ENCODE measurements at places on chromosomes 5 and 9.

DNA sequence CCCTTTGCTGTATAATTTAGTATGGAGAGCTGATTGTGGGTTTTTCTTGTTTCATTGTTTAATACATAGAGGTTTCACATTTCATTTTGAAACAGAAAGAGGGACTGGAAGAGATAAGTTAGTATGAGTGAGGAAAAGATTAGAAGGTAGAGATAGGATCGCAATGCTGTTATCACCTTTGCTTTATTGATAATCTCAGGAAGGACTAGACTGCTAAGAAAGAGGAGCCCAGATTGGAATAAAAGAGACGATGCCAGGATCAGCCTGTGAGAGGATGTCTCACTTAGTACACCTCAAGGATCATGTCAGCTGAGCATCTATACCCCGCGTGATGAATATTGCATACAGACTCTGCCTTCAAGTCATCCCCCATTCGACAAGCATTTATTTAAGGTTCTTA lies 178.0 kb upstream of the DMAC1 start:
- no peak for DNase-seq

DNA sequence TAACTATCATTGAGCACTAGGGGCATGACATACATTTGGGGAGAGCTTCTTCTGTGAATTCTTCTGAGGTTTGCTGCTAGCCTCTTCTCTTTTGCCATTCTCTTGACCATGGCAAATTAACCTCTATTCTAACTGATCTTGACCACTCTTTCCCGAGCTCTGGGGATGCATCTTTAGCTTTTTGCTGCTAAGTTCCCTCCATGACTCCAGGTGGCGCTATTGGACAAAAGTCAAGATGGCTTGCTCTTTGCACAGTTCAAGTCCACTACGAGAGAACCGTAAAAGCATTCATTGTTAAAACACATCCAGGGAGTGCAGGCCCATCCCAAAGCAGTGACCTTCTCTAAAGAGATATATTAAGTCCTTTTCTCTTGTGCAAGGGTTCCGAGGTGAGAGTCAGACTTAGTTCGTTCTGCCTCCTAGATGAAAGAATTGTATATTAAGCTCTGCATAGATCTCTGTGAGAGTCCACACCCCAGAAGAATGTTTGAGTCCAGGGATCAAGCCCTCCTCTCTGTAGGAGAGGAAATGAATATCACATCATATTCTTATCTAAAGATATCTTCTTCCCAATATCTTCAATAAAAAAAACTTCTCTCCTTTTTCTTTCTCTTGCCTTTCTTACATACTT lies 1152.9 kb upstream of the CDH6 start:
- no peak for DNase-seq

DNA sequence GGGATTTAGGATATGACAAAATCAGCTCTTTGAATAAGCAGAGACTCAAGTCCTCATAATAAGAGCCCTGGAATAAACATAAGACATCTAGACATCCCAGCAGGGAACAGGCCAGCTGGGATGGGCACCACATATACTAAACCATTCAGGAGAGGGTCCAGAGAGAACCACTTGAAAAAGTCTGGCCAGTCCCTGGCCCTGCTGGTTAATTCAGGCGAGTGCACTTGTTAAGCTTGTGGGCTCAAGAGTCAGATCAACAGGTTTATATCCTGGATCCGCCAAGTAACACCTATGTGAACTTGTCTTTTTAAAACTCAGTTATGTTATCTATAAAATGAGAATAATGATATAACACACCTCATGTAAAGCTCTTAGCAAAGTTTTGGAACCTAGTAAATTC lies 63.3 kb downstream of the CAVIN4 start:
- DNase-seq: no peak

DNA sequence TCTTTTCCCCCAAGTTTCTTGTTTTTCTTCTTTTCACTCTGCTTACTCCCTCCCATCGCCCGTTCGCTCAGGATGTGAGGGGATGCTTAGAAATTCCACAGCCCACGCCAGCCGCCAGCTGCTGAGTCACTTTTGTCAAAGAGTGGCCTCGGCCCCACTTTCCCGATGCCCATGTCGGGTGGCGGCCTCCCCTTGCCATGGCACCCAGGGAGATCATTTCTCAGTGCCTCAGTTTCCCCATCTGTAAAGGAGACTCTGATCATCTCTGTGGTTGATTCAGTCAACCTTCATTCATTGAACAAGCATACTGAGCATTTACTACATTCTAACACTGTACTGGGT lies 353 bp upstream of the PDGFRB start:
- DNase-seq: no peak

DNA sequence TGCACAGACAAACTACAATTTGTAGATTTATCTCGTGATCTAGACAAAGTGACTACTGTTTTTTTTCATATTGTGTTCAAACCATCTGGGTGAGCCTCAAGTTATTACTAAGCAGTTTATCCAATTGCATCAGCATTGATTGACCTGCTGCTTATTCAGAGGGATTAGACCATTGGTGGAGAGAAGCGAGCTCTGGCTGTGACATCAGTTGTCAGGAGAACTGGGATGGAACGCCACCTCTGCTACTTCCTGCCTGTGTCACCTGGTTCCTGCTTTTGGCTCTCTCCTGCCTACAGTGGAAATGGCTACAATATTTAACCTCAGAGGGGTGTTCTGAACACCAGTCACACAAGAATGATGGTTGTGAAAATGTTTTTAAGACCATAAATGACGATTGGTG lies 12.1 kb downstream of the NR4A3 start:
- DNase-seq: no peak

Data from hypothalamus (tissue), 51 donors.